GM13977 (cell line): ENCODE measurements at places on chromosomes 11 and 22.

GRCh38 chr11:13329670-13330356 lies 52.2 kb downstream of the BMAL1 start:
- no peak for DNase-seq

- peak; percentile 54 for DNase-seq
These were observed 9.5 kb downstream of the RBMXL2 start for GRCh38 chr11:7098235-7098832.

GRCh38 chr22:50545522-50546325 lies at the start of gene KLHDC7B:
Gene KLHDC7B, plus strand, starts transcription at chr22:50545899. Its CDS starts 345 bp downstream, at chr22:50546244.
- DNase-seq: peak; percentile 49

GRCh38 chr11:63868399-63869064 lies 29.6 kb downstream of the MARK2 start:
- no peak for DNase-seq

GRCh38 chr11:115338476-115338875 lies 165.7 kb downstream of the CADM1 start:
- no peak for DNase-seq

DNA sequence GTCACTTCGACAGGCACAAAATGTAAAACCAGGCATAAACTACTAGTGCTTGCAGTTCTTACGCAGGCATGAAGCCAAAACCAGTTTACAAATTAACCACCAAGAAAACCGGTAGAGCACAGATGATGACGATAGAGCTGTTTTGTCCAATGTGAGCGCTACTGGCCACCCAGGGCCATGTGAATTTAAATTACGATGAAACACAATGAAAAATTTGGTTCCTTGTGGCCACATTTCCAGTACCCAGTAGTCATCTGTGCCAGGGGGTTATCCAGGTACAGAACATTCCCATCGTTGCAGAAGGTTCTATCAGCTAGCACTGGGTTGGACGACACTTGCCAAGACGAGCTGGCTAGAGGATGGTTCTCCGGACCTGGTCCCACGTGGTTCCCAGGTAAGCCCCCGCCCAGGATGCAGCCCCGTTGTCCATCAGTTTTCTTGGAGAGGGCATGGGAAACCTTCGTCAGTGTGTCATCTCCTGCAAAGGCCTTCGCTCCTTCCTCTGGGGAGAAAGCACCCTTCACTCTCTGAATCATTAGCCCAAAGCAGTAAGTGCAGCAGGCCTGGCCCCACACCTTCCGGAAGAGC lies 1.1 kb upstream of the CD81 start:
- DNase-seq: no peak

DNA sequence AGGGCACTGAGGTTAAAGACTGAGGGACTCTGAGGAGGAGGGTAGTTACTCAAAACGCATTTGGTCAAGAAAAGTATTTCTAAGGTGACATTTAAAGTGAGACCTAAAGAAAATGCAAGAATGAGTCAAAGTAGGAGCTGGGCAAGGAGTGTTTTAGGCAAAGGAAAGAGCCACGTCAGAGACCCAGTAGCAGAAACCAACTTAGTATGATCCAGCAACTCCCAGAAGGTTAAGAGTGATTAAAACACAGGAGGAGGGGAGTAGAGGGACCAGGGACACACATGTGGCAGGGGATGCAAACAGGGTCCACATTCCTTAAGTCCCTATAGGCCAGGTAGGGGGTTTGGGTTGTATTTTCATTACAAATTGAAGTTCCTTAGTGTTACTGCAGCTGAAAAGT lies 24.3 kb upstream of the CCDC34 start:
- DNase-seq: no peak

GRCh38 chr11:31492320-31492913 lies 17.0 kb downstream of the IMMP1L start:
- DNase-seq: no peak

- DNase-seq: no peak
These were observed 61.9 kb downstream of the BMAL1 start for GRCh38 chr11:13339195-13340153.

GRCh38 chr11:116938471-116939070 lies 101.1 kb upstream of the APOA1 start:
- no peak for DNase-seq

GRCh38 chr11:118820412-118821357 lies 29.7 kb upstream of the DDX6 start:
- DNase-seq: peak; percentile 81

GRCh38 chr22:27220339-27220738 lies 563.0 kb downstream of the MIAT start:
- DNase-seq: no peak

DNA sequence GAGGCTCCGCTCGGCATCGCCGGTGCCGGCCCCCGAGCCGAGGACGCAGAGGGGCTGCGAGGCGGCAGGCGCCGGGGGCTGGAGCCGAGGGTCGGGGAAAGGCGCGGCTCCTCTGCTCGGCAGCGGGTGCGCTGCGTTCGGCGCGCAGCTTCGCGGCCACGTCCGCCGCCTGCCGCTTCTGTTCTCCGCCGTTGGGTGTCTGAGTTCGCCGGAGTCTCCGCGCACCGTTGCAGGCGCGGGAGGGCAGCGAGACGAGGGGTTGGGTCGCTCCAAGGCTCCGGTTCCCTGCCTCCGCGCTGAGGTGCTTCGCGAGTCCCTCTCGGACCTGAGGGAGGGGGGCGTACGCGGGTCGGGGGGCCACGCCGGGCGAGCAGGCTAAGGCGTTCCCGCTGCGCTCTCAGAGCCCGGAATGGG lies 347 bp downstream of the MN1 start:
- peak; percentile 67 for DNase-seq
